GM04503 (cell line): ENCODE measurements at places on chromosomes 16 and 17.

- no peak for DNase-seq
Measured at GRCh38 chr16:53803998-53804397, 100.0 kb downstream of the FTO start.

DNA sequence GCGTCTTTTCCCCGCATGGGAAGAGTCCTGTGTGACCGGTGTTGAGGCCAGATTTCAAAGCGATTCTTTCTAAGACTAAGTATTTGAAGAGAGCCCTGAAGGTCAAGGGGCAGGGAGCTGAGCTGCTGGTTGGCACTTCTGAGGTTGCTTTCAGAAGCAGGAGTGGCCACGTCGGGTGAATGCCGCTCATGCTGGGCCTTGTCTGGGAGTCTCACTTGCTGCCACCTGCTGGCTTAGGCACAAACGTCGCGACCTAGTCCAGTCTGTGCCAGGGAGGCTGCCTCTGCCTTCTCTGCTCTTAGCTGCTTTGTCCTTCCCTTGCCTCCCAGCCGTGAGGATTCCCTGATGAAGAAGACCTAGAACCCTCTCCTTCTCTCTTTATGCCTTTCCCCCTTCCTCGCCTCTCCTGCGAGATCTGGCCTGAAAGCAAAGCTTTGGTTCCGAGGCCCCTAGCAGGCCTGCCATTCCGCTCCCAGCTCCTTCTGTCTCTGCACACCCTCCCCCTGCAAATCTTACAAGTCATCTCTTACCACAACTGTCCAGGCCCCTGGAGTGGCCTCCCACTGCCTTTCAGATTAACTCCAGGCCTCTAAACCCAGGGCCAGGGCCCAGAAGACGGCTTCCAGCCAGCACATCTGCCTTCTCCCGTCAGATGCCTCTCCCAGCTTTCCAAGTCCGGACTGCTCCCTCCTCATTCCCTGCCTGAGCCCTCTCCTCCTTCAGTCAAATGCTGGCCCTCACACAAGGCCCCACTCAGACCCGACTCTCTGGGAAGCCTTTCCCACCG, 11.4 kb downstream of the CTNS start:
- no peak for DNase-seq

GRCh38 chr17:65346166-65346565, 209.0 kb downstream of the RGS9 start:
- no peak for DNase-seq

DNA sequence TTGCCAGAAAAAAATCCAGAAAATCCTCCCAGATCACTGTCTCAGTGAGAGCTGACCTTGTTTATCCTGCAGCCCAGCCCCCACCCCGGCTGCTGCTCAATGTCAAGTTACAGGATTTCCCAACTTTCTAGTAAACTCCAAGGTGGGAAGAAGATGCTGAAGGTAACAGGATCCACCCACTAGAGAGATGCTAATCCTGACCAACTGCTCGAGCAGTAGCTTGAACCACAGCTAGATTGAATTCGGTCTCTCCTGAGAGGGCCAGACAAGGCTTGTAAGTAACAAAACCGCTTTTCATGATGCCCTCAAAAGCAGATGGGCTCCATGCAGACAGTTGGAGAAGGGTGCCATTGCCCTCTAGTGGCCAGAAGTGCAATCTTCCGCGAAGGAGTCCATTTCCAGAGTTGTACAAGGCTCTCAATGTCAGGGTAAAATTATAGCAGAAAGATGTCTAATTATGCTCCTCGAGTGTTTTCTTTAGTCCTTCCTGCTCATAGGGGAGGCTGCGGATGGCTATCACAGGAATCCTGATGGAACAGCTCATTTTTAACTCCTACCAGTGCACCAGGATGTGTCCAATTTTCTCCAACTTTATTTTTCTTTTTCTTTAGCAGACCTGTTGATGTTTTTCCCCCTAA, 3.9 kb downstream of the CDH11 start:
- no peak for DNase-seq

DNA sequence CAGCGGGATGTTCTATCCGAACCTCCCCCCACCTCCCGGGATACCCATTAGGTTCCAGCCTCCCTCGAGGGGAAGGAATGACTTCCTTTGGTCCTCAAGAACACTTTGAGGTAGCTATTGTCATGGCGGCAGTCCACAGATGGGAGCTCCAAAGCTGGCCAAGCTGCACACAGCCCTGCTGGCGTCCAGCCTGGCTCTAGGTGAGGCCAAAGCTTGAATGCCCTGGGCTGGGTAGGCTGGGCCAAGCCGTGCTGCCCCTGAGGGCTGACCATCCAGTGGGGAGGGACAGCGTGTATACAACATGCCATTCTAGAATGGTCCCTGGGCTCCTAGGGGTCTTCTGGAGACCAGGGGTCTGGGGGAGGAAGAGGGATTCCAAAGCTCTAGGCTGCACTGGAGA, 43.5 kb downstream of the PEMT start:
- no peak for DNase-seq

DNA sequence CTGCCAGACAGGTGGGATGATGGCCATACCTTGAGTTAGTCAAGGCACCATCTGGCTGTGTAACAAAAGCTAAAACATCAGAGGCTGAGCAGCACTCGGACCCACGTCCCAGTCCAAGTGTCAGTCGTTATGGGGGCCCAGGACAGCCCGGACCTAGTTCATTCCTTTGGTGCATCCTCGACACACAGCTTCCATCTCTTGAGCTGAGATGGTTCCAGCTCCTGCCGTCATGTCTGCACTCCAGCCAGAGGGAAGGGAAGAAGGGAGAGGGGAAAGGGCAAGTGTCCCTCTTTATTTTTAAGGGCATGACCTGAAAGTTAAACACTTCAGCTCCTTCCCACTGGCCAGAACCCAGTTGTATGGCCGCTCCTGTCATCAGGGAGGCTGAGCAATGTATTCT, 218.0 kb downstream of the SEC14L1 start:
- no peak for DNase-seq

- no peak for DNase-seq
Measured at GRCh38 chr16:51071326-51071725, 79.7 kb downstream of the SALL1 start.

- DNase-seq, result no peak
Measured at GRCh38 chr17:62098623-62099231, 33.6 kb upstream of the MED13 start.
